Progenitor cell of endocrine pancreas (in vitro differentiated cells): ENCODE measurements at places on chromosomes 1 and 21. TPM values are rescaled to one million over a fixed set of nuclear protein-coding genes. Genes with fewer than 3 reads are reported as not detected.
A peak's percentile ranks its signal among the peaks of the same experiment; 100 is the strongest.

GRCh38 chr1:91754816-91755580 lies 131.0 kb downstream of the TGFBR3 start:
- H3K4me1 ChIP-seq: no peaks in the 10 kb centered on the region
- no peaks in the 10 kb centered on the region for H3K27me3 ChIP-seq
- no peak overlapping the region for H3K4me3 ChIP-seq
- DNase-seq: no peak
- H3K36me3 ChIP-seq: no peaks in the 10 kb centered on the region
- no peak overlapping the region for H3K27ac ChIP-seq

DNA sequence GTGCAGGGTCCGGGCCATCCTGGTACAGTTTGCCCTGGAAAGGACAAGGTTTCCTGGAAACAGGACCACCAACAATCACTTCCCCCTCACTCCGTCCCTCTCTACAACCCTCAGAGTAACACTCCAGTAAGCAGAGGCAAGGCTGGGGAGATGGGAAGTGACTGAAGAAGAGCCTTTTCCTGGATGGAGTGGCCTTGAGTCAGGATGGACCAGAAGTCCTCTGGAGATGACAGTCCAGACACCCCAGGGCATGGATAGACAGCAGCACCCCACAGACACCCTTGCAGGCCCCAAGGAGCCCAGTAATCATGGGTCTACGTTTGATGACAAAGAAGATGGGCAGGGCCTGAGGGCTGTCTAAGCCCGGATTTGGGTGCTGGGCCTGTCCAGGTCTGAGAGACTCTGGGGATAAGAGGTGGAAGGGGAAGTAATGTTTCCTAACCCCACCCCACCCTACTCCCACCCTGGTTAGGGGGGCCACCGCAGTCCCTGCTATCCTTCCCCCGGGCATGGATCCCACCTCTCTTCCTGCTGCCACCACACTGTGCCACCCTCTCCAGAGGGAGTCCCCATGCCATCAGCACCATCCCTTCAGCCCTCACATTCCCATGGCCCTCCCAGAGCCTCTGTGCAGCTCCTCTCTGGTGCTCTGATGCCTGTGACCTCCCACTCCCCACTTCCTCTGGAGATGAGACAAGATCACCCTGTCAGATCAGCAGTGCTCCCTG lies 7.2 kb upstream of the S100A8 start:
- H3K4me3 ChIP-seq: no peak overlapping the region
- H3K36me3 ChIP-seq: no peaks in the 10 kb centered on the region
- H3K27ac ChIP-seq: no peak overlapping the region
- no peaks in the 10 kb centered on the region for H3K4me1 ChIP-seq
- peaks cover 36% of the 10 kb centered on the region for H3K27me3 ChIP-seq

DNA sequence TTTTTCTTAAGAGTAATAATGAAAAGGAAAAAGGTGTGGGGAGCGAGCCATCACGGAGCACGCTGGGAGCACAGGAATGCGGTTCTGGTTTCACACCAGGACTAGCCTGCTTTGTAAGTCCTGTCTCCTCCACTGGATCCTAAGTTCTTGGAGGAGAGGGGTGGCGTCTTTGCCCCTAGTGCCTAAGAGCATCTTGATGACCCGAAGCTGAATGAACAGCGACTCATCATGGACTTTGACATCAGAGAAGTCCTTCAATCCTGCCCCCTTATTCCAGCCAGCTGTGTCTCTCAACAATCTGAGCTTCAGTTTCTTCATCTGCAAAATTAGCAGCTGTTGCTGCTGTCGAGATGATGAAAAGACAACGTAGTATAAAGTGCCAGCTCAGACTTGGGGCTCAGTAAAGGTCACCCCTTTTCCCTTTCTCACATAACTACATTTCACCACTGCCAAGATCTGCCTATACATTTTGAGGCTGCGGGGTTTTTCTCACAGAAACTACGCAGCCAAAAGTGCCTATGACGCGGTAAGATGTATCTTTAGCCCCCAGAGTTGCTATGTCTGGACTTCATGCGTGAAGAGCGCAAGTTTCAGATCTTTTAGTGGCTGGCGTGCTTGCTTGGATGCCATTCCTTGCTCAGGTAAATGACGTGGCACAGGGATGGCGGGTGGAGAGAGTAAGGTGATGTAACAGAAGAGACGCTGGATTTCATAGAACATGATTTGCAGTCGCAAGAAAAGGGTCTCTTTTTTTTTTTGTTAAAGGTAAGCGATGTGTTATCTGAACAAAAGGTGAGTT lies 4.9 kb upstream of the PRDM2 start:
- H3K27me3 ChIP-seq: peaks cover 25% of the 10 kb centered on the region
- peaks cover 9% of the 10 kb centered on the region for H3K36me3 ChIP-seq
- no peak overlapping the region for H3K4me3 ChIP-seq
- H3K27ac ChIP-seq: no peak overlapping the region

GRCh38 chr1:224629965-224630364 lies 13.8 kb downstream of the CNIH3 start:
- no peaks in the 10 kb centered on the region for H3K36me3 ChIP-seq
- peaks cover 17% of the 10 kb centered on the region for H3K4me1 ChIP-seq
- H3K4me3 ChIP-seq: no peak overlapping the region
- no peak for DNase-seq

DNA sequence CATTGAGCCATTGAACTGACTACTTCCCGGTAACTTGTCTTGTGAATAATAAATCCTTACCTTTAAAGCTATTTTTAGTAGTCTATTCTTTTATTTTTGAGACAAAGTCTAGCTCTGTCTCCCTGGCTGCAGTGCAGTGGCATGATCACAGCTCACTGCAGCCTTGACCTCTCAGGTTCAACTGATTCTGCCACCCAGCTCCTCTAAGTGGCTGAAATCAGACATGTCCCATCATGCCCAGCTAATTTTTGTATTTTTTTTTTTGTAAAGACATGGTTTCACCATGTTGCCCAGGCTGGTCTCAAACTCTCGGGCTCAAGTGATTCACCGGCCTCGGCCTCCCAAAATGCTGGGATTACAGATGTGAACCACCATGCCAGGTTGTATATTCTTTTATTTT lies 59.3 kb upstream of the PTGS2 start:
- peaks cover 3% of the 10 kb centered on the region for H3K4me1 ChIP-seq
- H3K27me3 ChIP-seq: no peaks in the 10 kb centered on the region
- H3K36me3 ChIP-seq: no peaks in the 10 kb centered on the region
- DNase-seq: no peak

GRCh38 chr1:237910834-237911233 lies 20.1 kb upstream of the ZP4 start:
- H3K27ac ChIP-seq: no peak overlapping the region
- no peaks in the 10 kb centered on the region for H3K36me3 ChIP-seq
- no peak for DNase-seq
- no peak overlapping the region for H3K4me3 ChIP-seq
- no peaks in the 10 kb centered on the region for H3K27me3 ChIP-seq

- no peak for DNase-seq
- H3K27ac ChIP-seq: peak overlapping the region; percentile 93
- peaks cover 64% of the 10 kb centered on the region for H3K4me1 ChIP-seq
- peak overlapping the region; percentile 66 for H3K4me3 ChIP-seq
- peaks cover 9% of the 10 kb centered on the region for H3K36me3 ChIP-seq
These were observed 3.8 kb downstream of the PHGDH start for GRCh38 chr1:119715542-119715941.

DNA sequence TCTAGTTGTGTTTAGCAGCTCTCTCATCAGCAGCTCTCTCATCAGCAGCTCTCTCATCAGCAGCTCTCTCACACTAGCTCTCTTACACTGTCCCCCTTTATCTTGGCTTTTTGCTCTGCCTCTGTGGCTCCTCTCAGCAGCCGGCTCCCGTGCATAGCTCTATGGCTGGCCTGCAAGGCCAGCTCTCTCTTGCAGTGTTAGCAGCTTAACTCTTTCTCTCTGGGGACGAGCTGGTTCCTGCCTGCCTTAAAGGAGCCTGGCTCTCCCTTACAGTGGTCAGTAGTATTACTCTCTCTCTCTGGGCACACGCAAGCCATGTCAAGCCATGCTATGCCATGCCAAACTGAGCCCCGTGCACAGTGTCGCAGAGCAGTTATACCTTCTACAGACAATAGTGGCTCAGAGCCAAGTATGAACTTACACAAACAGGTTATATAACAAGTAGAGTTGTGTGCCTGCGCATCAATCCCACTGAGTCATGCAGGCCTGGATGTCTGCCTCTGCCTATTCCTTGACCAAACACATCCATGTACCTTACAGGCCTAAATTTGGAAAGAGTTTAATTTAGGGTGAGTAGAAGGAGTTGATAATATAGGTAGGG lies 295.9 kb downstream of the TPR start:
- H3K36me3 ChIP-seq: no peaks in the 10 kb centered on the region
- no peaks in the 10 kb centered on the region for H3K27me3 ChIP-seq
- DNase-seq: no peak
- H3K4me3 ChIP-seq: no peak overlapping the region

Gene OR2W3
- 0.31 TPM in 1 of 2 replicates, not detected in the other for total RNA-seq

DNA sequence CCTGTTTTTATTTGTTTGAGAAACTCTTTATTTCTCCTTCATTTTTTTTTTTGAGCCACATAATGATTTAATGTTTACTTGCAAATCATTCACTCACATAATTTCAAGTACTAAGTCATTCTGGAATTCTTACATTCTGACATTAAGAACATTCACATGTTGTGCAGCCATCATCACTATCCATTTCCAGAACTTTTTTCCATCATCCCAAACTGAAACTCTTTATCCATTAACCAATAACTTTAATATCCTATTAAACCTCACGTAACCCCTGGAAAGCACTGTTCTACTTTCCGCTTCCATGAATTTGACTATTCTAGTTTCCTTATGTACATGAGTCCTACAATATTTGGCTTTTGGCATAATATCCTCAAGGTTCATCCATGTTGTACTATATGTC lies 52.5 kb upstream of the TEKT2 start:
- H3K4me3 ChIP-seq: no peak overlapping the region
- peaks cover 41% of the 10 kb centered on the region for H3K36me3 ChIP-seq
- no peaks in the 10 kb centered on the region for H3K4me1 ChIP-seq
- no peaks in the 10 kb centered on the region for H3K27me3 ChIP-seq
- no peak overlapping the region for H3K27ac ChIP-seq

Gene OR2AK2
- total RNA-seq: not detected in 2 replicates

- H3K4me1 ChIP-seq: peaks cover 6% of the 10 kb centered on the region
- peaks cover 4% of the 10 kb centered on the region for H3K36me3 ChIP-seq
- no peaks in the 10 kb centered on the region for H3K27me3 ChIP-seq
- H3K4me3 ChIP-seq: peak overlapping the region; percentile 85
These were observed 1.4 kb downstream of the CLCC1 start for GRCh38 chr1:108961752-108962486.

Gene FDPS
- total RNA-seq: 232 and 261 TPM in 2 replicates

DNA sequence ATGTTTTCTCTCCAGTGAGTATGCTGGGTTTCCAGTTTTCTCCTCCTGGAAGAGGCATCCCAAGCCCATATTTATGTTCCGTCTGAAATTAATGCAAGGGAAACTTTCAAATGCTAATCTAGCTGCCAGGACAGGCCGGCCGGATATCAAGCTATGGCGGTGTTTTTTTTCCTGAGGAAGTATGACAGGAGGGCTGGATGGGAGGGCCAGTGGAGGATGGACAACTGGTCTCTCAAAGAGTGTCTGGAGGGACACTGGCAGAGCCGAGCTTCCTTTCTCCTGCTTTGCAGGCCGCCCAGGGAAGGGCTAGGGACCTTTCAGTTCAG lies 212.7 kb downstream of the TRABD2B start:
- H3K27ac ChIP-seq: no peak overlapping the region
- H3K36me3 ChIP-seq: peaks cover 3% of the 10 kb centered on the region
- H3K27me3 ChIP-seq: no peaks in the 10 kb centered on the region
- no peak for DNase-seq
- peaks cover 1% of the 10 kb centered on the region for H3K4me1 ChIP-seq
- H3K4me3 ChIP-seq: no peak overlapping the region

Gene CASQ2
- total RNA-seq: not detected in 2 replicates

Gene CD247
- not detected in 2 replicates for total RNA-seq

Gene NBPF20
- 5.5 and 6.1 TPM in 2 replicates for total RNA-seq

- H3K4me1 ChIP-seq: no peaks in the 10 kb centered on the region
- DNase-seq: no peak
- H3K27ac ChIP-seq: no peak overlapping the region
These were observed 6.8 kb upstream of the LAPTM5 start for GRCh38 chr1:30764396-30764795.

Gene NPR1
- 0.41 and 0.51 TPM in 2 replicates for total RNA-seq

DNA sequence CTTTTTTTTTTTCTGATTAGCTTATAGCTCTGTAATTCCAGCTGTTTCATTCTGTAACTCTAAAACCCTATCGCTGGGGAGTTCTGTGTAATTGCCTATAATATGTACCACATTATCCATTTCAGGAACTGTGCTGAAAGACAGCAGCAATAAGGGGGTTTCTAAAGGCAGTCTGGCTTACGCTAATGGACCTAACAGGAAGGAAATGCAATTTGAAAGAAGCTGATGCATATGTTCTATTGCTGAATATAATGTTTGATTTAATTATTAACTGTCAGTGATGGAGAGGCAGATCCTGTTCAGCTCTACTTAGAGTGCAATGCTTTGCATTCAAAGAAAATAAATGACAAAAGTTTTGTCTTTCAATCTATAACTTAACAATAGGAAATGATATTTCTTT lies 209.4 kb upstream of the SNX7 start:
- no peaks in the 10 kb centered on the region for H3K36me3 ChIP-seq
- H3K4me3 ChIP-seq: no peak overlapping the region
- no peak overlapping the region for H3K27ac ChIP-seq

- no peaks in the 10 kb centered on the region for H3K36me3 ChIP-seq
- H3K27me3 ChIP-seq: no peaks in the 10 kb centered on the region
- no peaks in the 10 kb centered on the region for H3K4me1 ChIP-seq
- H3K4me3 ChIP-seq: no peak overlapping the region
- no peak overlapping the region for H3K27ac ChIP-seq
These were observed 221.6 kb downstream of the BRINP2 start for GRCh38 chr1:177392336-177392735.

Gene PRR9
- not detected in 2 replicates for total RNA-seq

GRCh38 chr1:7628273-7628672 lies 142.8 kb upstream of the VAMP3 start:
- no peaks in the 10 kb centered on the region for H3K4me1 ChIP-seq
- DNase-seq: no peak
- no peak overlapping the region for H3K27ac ChIP-seq
- no peak overlapping the region for H3K4me3 ChIP-seq
- no peaks in the 10 kb centered on the region for H3K36me3 ChIP-seq

Gene THEM5
- total RNA-seq: not detected in 2 replicates

Gene NOC2L
- 71.9 and 78.2 TPM in 2 replicates for total RNA-seq

Gene TEDDM1
- total RNA-seq: not detected in 2 replicates

DNA sequence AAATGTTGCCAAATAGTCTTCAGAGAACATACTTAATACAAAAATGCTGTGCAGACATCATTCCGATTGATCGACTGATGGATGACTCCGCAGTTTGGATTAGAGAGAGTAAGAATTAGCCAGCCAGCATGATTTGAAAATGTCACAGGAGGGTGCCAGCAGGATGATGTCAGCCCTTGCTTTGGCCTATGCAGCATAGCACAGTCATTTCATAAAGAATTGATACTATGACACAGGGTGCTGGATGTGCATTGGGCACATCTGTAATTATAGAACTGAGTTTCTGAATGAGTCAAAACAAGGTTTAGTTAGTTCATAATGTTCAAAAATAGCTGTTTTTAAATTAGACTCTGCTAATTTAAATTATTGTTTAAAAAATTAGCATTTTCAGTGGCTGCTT lies 21.6 kb upstream of the TRAF5 start:
- no peak overlapping the region for H3K4me3 ChIP-seq
- H3K27ac ChIP-seq: no peak overlapping the region
- no peaks in the 10 kb centered on the region for H3K27me3 ChIP-seq
- peaks cover 21% of the 10 kb centered on the region for H3K36me3 ChIP-seq
- no peaks in the 10 kb centered on the region for H3K4me1 ChIP-seq
